ENCODE measurements at places on chromosomes 5 and 9.

- DNase-seq, result no peak
Measured at GRCh38 chr5:128426090-128426534, 111.9 kb downstream of the FBN2 start.

DNA sequence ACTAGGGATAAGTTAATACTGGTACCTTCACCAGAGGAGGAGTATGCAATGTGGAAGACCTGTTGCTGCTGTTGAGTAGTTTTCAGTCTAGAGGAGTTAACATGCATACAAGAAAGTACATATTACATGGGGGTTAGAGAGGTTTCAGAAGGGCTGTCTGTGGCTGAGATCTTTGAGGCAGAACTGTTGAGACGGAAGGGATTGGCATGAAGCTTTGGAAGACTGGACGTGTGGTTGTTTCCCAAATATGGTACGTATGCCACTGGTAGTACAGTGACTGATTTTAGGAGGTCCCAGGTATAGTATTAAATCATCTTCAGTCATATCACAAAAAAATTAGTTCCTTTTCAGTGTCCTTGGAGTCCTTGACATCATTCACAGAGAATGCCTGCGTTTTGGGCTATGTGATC is 17.6 kb downstream of the TNFAIP8 start:
- DNase-seq, result no peak

- no peak for DNase-seq
Measured at GRCh38 chr5:133687212-133688061, 75.1 kb upstream of the FSTL4 start.

DNA sequence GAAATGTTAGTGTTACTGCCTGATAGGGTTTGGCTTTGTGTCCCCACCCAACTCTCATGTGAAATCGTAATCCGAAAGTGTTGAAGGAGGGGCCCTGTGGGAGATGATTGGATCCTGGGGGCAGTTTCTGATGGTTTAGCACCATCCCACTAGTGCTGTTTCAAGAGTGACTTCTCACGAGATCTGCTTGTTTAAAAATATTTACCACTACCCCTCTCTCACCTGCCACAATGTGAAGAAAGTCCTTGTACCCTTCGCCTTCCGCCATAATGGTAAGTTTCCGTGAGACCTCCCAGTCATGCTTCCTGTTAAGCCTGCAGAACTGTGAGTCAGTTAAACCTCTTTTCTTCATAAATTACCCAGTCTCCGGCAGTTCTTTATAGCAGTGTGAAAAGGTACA is 2.6 kb upstream of the RFX3 start:
- DNase-seq, result no peak

DNA sequence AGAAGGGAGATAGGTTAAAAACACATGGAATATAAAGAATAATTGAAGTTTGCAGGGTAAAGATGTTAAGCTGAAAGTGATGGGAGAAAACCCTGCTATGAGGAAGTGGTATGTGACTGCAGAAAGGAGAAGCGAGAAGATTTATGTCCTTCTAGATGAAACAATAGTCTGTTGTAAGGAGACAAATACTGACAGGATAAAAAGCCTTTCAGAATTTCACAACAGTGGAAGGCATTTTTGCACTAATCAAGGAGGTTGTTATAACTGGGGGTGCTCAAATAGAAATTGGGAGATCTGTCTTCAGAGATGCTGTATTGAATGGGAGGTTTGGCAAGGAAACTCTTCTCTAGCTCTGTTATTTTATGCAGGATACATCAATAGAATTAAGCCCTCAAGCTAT is 69.6 kb downstream of the NMUR2 start:
- DNase-seq, result no peak

DNA sequence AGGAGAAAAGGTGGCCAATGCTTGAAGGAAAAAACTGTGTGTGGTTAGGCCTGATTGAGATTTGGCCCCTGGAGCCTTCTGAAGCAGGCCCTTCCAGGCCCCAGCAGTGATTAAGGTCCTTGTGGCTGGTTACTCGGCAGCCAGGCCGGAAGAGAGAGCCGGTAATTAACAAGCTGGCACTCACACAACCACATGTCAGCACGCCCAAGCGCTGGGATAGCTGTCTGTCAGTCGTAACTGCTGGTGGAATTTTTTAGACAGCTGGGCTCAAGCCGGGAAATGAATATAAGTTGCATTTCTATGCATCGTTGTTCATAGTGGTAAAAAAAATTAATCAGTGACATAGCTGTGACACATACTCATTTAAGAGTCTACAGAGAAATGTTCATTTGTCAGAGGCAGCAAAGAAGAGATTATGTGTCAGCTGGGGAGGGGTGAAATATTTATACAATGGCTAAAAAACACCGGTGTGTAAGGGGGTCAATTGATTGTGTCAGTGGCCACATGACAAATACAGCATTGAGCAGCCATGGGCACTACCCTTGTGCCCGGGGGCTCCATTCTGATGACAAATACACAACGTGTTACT is 13.7 kb upstream of the ARAP3 start:
- no peak for DNase-seq

DNA sequence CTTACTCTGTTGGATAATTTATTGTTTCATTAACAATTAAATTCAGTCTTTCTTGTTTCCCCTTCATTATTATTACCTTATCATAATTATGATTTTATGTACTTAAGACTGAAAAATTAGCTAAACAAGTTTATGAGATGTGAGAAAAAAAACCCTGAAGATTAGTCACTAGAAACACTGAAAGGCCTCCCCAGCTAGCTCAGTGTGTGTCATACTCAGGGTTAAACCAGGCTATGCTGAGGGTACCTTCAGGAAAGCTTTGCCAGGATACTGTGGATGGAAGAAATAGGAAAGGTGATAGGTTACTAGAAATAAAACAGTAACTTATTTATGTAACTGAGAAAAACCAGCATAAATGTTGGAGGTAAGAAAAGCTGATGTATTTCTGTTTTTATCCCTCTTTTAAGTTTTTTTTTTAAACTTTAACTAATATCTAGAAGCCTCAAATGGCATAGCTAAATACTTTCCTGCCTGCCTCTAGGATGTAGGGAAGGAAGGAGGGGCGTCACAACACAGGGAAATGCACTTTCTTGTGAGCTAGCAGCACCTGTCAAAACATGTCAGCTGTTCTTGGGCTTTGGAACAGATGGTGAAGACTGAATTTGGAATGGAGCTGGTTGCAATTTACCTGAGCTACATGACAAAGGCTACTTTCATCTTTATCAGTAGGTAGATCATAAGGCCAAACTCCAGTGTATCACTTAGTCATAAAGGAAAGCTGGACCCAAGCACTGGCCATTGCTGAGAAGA is 24.2 kb downstream of the NMRK1 start:
- no peak for DNase-seq

- peak; percentile 65 for DNase-seq
Measured at GRCh38 chr5:119088438-119088837, 17.6 kb downstream of the DMXL1 start.

DNA sequence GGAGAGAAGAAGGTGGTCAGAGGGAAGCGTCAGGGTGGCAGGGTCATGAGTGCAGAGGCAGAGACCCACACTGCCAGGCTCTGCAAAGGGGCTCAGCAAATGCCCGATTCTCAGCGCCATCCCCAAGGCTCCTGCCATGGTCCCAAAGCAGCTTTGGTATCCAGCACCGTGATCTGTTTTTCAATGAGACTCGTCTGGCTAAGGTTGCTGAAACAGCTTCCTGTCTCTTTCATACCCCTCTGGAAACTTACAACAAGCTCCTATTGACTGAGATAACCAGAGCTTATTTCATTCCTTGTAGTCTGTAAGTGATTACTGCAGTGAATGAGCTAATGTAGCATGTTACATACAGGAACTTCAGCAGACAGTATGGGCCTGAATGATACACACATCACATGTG is 568.6 kb upstream of the DAP start:
- no peak for DNase-seq

DNA sequence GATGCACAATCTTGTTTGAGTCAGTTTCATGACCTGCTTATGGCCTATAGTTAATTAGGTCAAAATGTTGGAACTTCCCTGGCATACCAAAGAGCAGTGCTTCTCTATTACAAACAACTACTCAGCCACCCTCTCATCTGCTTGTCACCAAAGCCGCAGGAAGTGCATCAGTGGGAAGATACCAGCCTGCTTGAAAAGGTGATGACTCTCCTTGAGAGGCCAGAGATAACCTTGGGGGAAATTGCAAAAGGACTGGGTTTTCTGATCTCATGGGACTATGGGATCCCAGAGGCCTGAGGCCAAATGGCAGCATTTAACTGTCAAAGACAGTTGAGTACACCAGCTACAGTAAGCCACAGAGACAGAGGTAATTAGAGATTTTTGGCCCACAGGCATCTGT is 69.9 kb downstream of the C9orf57 start:
- DNase-seq, result no peak

- no peak for DNase-seq
Measured at GRCh38 chr5:21085791-21086190, 1097.8 kb upstream of the CDH18 start.

GRCh38 chr5:81924442-81924841 is 47.4 kb upstream of the ATG10 start:
- no peak for DNase-seq

DNA sequence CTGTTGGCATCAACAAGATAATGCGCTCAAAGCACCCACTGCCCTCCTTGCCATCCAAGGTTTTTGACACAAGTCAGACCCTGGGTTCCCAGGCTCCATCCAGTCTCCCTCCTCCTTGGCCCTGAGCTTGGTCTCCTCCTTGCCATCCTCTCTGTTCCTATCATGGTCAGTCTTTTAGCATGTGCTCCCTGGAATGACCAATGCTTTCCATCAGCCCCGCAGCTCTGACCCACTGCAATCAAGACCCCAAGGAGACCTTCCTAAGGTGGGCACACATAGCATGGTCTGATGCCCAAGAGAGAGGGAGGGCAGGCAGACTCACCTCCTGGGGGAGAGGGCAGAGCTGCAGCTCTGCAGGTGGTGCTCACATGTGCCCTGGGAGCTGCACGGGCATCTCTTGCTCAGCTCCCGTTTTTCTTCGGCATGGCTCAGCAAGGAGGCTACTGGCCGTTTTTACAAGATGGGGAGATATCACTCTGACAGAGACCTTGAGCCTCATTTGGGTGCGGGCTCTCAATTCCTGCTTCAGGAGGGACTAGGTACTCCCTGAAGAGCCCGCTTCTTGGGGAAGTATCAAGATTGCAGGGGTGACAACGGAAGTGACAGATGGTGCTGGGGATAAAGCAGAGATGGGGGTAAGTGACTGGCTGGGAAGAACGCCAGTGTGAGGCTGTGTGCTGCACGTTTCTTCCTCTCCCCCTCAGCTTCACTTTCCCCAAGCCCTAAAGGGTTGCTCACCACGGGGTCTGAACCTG is 3.3 kb downstream of the SEPTIN8 start:
- DNase-seq, result no peak

DNA sequence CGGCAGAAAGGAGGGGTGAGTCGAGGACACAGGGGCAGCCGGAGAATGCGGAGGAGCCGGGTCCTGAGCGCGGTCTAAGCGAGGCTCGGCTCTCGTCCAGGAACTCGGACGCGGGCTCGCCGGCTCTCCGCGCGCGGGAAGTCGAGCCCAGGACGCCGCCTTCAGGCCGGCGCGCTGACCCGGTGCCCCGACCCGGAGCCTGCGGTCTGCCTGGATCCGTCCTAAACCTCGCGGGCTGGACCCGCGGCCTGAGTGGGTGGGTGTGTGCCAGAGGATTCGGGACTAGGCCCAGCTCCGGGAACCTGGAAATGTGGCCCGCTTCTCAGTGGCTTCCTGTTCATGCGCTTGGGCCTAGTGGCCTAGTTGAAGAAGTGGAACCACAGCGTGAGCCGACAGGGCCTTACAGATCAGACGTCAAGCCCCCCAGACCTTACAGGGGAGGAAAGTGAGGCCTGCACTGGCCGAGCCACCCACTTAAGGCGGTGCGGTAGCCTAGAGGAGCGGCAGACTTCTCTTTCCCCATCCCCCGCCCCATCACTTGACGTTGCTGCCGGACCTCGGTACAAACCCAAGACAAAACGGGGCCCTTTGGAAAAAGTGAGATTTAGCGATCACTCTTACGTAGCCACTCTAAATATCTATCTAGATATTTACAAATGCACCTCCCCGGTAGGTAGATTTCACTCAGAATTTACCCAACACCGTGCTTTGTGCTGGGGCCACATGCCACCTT is 1.2 kb downstream of the CDKN2B-AS1 start:
- DNase-seq, result no peak

DNA sequence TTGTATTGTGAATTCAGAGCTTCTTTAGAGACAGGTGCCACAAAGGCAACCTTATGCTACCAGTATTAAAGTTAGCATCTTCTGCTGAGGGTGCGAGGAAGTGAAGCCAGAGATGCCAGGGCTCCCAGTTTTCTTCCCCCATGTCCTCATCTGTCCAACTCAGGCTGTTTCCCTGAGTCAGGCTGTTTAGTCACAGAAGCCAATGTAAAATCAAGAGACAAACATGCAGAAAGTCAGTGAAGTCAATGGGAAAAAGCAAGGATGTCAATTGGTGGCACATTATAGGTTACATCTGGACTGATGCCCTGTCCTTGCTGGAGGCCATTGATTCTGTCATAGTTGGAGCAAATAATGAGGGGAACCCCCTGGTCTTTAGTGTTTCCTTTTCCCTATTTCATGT is 168.5 kb downstream of the SAXO1 start:
- no peak for DNase-seq

DNA sequence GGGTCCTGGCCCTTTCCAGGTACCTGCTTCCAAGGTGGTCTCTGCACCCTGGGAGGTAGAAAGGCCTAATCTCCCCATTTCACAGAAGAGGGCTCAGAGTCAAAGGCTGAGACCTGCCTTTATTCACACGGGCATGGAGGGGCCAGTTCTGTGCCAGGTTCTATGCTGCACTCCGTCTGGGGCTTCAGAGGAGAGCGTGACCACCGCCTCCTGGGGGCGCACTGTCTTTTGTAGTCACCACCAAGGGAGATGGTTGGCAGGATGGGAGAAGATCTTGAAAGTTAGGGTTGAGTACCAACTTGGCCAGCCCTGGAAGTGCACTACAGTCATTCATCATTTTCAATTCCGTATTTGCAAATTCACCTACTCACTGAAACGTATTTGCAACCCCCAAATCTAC is 23.7 kb upstream of the PRDM12 start:
- no peak for DNase-seq

DNA sequence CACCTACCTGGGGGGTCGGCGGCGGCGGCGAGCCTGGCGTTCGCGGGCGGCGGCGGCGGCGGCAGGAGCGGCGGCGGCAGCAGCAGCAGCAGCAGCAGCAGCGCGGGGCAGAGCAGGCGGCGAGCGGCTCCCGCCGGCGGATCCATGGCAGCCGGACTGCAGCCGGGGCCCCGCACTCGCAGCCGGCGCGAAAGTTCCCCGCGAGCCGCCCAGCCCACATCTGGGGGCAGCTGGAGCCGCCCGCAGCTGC is 153 bp downstream of the ADAMTS2 start:
- DNase-seq, result no peak

- no peak for DNase-seq
Measured at GRCh38 chr9:131887680-131888079, 147.8 kb upstream of the RAPGEF1 start.

DNA sequence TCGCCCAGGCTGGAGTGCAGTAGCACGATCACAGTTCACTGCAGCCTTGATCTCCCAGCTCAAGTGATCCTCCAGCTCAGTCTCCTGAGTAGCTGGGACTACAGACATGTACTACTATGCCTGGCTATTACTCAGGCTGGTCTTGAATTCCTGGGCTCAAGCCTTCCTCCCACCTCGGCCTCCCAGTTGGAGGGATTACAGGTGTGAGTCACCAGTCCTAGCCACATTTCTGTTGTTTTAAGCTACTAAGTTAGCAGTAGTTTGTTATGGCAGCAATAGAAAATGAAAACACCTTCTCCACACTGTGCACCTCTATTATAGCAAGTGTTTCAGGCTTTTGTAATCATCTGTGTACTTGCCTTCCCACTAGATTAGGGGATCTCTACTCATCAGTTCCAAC is 588.9 kb upstream of the TLE4 start:
- no peak for DNase-seq

All from LNCaP clone FGC (cell line).